Cardiac fibroblast (primary cell): ENCODE measurements at places on chromosomes 2 and 18.

GRCh38 chr2:14536976-14537375 is 95.5 kb upstream of the LRATD1 start:
- DNase-seq = no peak

DNA sequence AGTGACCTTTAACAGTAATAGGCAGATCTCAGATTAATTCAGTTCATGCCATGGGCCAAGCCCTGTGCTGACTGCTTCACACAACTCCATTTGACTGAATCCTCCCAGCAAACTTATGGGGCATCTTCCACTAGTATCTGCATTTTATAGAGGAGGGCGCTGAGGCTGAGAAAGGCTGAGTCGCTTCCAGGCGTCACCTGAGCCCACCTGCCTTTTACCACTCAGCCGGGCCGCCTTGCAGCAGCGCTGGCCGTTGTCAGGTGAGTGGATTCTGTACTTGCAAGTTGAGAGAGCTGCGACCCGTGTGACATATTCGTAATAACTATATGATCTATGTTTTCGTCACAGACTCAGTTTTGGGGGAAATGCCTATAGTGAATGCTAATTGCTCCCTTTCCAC is 59.3 kb upstream of the B3GNT7 start:
- DNase-seq = no peak

DNA sequence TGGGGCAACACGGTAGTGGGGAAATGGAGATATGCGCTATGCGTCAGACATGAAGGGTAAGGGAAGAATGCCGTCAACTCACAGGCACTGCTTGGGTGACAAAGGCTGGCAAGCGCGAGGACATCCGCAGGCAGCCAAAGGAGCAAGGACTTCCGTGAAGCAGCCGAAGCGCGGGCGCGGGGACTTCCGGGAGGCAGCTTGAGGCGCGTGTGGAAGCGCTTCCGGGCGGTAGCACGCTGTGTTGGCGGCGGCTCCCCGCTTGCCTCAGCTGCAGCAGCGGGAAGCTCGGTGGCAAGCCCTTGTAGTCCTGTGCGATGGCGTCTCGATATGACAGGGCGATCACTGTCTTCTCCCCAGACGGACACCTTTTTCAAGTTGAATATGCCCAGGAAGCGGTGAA is at the start of gene PSMA8:
Gene PSMA8 (plus strand): TSS at position 218 of the 400 bp plus-strand sequence. CDS start 97 bp downstream, at position 315.
- peak; percentile 1 for DNase-seq

GRCh38 chr2:9474361-9475057 is at the start of gene IAH1:
Gene IAH1 (plus strand): TSS chr2:9474551. CDS start chr2:9474567, 16 bp downstream.
- DNase-seq = peak; percentile 44

DNA sequence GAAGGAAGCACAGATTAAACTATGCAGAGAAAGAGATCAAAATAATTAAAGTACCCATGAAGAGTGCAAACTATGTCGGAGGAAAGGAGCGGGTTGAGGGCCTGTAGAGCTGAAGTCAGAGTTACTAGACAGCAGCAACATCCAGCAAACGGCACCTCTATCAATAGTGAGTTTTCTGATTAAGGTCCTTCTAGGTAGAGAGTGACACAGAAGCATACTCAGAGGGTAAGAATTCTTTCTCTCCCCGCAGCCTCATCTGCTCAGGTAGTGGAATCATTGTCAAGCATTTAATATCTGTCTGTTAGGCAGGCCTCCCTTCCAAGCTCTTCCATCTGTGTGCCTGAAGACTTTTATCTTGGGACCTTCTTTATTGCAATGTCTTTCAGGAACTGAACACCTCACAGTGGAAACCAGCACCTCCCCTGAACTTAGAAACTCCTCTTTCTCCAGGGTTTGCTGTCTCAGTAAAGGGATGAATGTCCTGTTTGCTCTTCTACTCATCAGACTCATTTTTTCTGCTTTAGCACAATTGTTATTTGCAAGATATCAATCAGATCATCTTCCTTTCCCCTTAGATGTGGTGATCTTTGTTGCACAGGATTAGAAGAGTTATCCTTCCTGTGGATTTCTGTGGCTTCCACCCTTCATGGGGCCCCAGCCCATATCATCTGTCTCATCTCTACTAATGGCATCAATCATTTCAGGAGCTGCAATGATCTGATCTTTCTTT is 28.8 kb downstream of the SP140 start:
- DNase-seq = no peak

GRCh38 chr2:45743531-45744396 is 92.3 kb downstream of the PRKCE start:
- peak; percentile 71 for DNase-seq

GRCh38 chr2:187078297-187078696 is 229.3 kb upstream of the ZSWIM2 start:
- DNase-seq = no peak

DNA sequence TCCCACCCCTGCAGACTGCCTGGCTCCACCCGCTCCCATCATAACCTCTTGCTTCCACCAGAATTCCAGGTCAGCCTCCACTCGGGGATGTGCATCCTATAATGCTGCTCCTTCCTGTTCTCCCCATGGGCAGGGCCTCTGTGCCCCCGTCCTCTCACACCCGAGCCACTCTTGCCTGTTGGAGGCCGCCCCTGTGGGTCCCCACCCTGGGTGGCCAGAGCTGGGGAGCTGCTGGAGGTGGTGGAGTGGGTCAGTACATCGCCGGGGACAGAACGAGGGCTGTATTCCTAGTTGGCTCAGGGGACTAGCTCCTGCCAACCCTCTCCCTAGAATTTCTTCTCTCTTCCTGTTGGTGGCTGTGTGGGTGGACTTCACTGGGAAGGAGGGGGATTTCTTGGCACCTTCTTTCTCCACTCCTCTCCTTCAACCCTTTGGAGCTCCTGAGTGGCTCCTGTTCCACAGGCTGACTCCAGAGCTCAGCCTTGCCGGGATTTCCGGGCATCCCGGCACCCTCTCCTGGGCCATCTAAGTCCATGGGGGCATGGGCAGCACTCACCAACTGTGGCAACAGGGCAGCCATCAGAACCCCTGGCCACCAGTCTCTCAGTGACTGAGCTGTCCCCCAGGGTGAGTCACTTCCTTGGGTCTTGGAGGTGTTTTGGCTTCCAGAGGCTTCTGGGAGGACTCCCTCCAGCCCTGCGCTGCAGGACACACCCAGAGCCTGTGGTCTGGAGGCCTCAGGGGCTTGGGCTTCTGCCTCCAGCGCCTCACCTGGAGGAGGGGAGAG is 88.2 kb upstream of the MCFD2 start:
- no peak for DNase-seq

DNA sequence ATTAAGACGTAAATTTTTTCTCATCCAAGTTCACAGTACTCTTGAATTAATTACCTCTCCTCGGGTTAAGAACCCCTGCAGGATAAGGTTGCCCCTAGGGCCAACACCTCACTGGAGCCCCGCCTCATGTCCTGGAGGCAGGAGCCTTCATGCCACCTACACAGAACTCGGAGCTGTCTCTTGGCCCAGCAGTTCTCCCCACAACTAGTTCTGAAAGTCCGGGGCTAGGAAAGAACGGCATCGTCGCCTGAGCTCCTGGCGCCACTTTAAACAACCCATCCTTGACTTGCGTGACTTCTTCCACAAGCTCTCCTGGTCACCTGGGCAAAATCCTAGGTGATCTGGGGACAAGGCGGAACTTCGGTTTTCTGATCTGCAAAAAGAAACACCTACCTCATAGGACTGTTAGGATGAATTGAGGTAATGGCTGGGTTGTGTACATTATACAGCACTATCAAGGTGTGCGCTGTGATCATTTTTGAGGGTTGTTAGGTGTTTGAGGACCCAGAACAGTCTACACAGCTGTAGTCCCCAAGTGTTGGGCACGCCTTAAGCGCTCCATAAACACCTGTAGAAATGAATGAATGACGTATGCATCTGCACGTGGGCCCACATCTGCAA is 641 bp upstream of the ITGA6 start:
- no peak for DNase-seq

GRCh38 chr18:3060667-3061580 is 48.0 kb upstream of the LPIN2 start:
- DNase-seq = no peak

DNA sequence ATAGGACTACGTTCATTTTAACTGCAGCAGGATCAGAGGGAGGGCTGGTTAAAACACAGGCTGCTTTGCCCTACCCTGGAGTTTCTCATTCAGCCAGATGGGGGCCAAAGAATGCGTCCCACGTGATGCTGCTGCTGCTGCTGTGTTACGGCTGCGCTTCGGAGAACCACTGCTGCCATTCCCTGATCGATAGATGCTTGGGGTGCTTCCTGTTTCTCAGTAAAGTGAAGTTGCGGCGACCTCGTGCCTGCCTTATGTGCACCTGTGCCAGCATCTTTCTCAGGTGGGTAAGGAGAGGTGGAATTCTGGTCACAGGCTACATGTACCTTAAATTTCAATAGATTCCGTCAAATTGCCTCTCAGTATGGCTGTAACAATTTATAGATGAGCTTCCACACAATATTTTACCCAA is 24.7 kb upstream of the TOGARAM2 start:
- DNase-seq = peak; percentile 49

- DNase-seq = peak; percentile 46
Measured at GRCh38 chr2:189379731-189380261, 61.5 kb upstream of the WDR75 start.

- peak; percentile 81 for DNase-seq
Measured at GRCh38 chr2:215355801-215356200, 43.9 kb downstream of the ATIC start.

GRCh38 chr2:225779829-225780228 is 380.3 kb downstream of the NYAP2 start:
- DNase-seq = peak; percentile 48

DNA sequence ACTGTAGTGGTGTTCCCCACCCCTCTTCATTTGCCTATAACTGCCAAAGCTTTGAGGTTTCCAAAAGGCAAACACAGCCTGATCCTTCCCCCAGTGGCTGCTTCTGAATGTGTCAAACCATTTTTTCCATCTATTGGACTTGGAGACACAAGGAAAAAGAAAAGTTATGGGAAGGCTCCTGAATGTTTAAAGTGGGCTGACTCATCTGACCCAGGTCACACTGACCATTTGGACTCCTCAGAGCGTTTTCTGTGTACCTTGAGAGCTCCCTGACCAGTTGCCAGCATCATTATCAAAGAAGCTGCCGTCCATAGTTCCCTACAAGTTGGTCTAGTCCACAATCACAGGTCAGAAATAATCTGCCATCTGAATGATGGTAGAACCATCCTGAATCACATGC is 123.4 kb upstream of the COL3A1 start:
- DNase-seq = no peak

- DNase-seq = no peak
Measured at GRCh38 chr2:70822843-70823242, 2.4 kb upstream of the CLEC4F start.

- DNase-seq = peak; percentile 74
Measured at GRCh38 chr2:199329466-199329865, 128.3 kb downstream of the SATB2 start.

GRCh38 chr2:47068981-47069627 is 86.0 kb downstream of the STPG4 start:
- no peak for DNase-seq
